A549 (cell line): ENCODE measurements at places on chromosomes 1 and 21. TPM values are rescaled to one million over a fixed set of nuclear protein-coding genes. Genes with fewer than 3 reads are reported as not detected.

DNA sequence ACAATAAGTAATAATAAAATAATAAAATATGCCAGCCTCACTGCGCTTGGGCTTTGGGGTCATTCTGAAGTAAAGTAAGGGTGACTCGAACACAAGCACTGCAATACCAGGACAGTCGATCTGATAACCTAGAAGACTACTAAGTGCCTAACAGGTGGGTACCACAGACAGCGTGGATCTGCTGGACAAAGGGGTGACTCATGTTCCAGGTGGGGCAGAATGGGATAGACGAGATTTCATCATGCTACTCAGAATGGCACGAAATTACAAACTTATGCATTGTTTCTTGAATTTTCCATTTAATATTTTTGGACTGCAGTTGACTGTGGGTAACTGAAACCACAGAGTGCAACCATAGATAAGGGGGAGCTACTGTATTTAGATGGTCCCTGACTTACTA is 221.1 kb upstream of the GREM2 start:
- no peak for DNase-seq

DNA sequence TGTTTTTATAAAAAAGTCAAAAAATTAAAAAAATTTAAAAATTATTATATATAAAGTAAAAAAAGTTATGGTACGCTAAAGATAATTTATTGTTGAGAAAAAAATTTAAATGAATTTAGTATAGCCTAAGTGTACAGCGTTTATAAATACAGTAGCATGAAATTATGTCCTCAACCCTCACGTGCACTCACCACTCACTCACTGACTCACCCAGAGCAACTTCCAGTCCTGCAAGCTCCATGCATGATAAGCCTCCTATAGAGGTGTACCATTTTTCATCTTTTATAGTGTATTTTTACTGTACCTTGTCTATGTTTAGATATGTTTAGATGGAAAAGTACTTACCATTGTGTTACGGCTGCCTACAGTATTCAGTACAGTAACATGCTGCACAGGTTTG is 5.1 kb downstream of the DISC1 start:
- no peak for DNase-seq

GRCh38 chr1:197141575-197141974 is 4.9 kb downstream of the ASPM start:
- DNase-seq: no peak

- DNase-seq: no peak
These were observed 1.7 kb upstream of the USP25 start for GRCh38 chr21:15728046-15728445.

The MRPL39 gene
- polyA plus RNA-seq: 35.5 to 40.3 TPM (median 36.8 TPM) in 3 replicates

- DNase-seq: no peak
These were observed 277.9 kb downstream of the DNM3 start for GRCh38 chr1:172119184-172119583.

DNA sequence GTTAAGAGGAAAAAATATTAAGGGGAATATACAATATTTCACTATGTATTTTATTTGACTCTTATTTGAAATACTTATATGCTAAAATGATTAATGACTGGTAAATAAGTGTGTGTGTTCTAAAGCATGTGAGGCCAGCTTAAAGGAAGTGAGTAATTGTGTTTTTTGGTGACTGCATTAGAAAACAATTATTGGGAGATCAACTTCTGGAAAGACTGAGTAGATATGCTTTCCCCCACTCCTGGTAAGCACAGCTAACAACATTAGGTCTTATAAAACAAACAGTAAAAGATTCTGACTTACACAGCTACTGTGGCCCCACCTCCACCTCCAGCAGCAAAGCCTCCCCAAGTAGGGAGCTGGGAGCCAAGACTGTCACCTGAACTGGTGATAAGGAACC is 403.0 kb downstream of the SRGAP2C start:
- no peak for DNase-seq
